GM12891 (cell line): ENCODE measurements at places on chromosomes 16 and 17.

- no peak for DNase-seq
These were observed 51.7 kb downstream of the PLXDC1 start for GRCh38 chr17:39099663-39100286.

DNA sequence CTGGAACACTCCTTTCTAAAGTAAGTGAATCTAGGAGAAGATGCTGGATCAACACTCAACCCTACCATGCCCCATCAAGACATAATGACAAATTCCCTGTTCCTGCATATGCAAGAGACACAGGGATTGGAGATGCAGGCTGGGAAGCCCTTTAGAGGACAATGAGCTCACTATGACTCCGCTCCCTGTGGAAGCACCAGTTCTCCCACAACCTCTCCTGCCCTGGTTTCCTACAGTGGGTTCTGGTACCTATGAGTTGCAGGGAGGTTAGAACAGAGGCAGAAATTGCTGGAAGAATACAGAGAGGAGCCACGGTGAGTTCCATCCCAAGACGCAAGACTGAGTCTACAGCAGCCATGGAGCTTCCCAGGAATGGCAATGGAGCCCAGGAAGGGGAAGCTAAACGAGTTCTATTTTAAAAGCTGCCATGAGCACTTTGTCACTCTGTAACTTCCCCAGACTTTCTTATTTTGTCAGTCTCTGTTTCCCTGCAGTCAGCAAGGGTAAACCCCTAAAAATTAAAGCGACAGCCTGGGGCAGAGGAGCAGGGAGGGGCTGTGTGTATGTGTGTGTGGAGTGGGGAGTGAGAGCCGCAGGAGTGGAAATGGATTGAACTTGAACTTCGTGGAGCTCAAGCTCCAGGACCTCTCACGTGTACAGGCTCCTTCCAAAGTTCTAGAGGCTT is 42.3 kb upstream of the PIK3R6 start:
- DNase-seq, result no peak

GRCh38 chr16:24534620-24535019 is 4.7 kb upstream of the RBBP6 start:
- no peak for DNase-seq

DNA sequence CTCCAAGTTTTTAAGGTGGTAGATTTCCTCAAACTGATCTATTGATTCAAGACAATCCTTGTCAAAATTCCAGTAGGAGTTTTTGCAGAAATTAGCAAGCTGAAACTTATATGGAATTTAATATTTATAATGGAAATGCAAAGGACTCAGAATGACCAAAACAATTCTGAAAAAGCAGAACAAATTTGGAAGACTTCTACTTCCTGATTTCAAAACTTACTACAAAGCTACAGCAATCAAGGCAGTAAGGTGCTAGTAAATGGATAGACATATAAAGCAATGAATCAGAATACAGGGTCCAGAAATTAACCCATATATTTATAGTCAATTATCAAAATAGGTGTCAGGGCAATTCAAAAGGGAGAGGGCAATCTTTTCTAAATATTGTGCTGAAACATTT is 11.8 kb upstream of the IL21R start:
- DNase-seq, result no peak

DNA sequence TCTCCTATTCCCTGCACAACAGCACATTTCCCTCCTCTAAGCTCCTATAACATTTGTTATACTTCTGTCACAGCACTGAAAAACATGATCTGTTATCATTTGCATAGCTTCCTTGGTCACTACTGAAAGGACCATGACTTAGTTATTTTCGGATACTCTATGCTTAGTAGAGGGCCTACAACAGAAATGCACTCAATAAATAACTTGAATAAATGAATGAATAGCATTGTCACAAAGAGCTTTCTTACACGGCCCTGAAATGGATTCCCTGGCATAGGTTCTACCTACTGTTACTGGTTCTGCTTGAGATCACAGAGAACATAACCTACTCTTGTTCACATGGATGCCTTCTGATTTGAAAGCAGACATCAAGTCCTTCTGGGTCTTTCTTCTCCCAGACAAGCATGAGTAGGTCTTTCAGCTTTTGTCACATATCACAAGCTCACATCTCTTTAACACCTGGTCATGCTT is 41.6 kb downstream of the MYO1D start:
- no peak for DNase-seq
